Stimulated activated CD4-positive, alpha-beta T cell treated with anti-CD3 and anti-CD28 coated beads, Interleukin-1b, Interleukin-23, amount 100 ng/mL, for 24 hours (primary cell): ENCODE measurements at places on chromosomes 3 and 15.

DNA sequence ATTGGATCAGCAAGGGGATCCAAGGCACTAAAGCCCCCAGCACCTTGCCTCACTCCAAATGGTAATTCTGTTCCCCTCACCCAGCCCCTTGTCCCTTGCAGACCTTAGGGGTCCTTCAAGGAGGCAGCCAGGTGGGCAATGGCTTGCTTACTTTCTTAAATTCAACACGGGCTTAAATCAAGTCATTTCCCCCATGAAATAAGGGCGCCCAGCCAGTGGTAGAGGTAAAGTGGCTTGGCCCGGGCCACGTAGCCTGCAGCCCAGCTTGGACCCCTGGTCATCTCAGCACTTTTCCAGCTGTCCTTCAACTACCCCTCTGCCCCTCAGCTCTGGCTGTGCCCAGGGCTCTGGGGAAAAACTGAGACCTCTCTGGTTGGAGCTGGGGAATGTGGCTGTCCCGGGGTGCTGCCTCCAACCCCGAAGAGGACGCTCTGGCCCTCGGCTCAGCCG is 1.2 kb downstream of the PSTPIP1 start:
- no peak for DNase-seq

GRCh38 chr3:30297112-30297511 is 309.3 kb upstream of the TGFBR2 start:
- no peak for DNase-seq

GRCh38 chr3:44648564-44649229 is at the start of gene ZNF35:
Gene ZNF35 (plus strand): TSS chr3:44648732. CDS start chr3:44651068, 2,336 bp downstream.
- peak; percentile 21 for DNase-seq

- DNase-seq = peak; percentile 26
These were observed 33.9 kb downstream of the MYO5C start for GRCh38 chr15:52261498-52262242.

DNA sequence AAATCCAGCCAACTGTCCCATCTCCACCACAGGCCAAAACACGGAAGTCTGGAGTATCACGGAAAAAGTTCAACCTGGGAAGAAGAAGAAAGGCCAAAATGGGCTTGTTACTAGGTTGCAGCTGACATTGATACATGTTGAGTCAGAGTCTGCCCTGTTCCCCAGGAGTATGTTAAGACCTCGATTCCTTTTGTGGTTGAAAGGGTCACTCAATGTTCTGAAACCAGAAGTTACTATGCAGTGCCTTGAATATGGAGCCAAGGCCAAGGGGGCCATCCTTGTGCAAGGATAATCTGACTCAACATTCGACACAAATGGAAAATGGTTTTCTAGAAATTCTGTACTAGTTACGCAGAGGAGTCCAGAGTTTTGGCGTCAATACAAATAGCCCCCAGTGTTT is 104.2 kb downstream of the DGKG start:
- DNase-seq = no peak

DNA sequence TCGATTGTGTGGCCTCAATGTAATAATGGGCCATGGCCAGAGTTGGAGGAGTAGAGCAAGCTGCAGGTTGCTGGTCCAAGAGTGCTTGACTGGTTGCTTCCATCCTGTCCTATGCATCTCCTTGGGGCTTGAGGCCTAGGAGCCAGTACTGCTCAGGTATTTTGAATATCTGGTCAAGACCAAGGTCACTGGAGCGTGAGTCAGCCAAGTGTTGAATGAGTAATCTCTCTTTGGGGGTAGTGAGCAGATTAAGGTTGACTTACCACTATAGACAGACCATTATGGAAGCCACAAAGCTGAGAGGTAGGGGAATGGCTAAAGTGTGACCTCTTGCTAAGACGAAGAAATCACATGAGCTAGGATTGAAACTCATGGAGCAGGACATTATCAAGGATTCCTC is 9.4 kb upstream of the PARP6 start:
- DNase-seq = no peak
